ENCODE measurements at places on chromosomes 11 and 22.
A peak's percentile ranks its signal among the peaks of the same experiment; 100 is the strongest.

DNA sequence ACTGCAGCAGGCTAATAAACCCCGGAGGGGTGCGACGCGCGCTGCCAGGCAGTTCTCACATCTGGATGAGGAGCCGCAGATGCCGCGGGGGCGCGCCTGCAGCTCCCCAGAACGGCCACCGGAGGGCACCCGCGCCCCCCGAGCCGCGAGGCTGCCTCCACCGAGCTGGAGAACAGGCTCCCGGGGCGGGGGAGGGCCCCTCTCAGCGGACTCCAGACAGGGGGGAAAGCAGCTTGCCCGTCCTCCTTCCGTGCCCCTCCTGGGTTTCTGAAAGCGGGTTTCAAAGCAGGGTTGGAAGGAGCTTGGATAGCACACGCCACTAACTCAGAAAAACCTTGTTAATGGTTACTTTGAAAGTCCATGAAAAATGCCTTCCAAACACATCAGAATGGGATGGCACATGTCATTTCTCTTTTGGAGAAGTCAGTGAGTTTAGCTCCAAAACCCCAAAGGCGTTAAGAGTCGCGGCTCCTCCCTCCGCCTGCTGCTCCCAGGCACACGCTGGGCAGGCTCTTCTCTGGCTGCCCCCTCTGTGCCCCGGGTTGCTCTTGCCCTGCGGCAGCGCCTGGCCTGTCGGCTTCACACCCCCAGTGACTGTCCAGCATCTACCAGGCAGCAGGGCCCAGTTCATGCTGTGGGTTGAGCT lies 317.8 kb downstream of the NTM start:
- DNase-seq = peak; percentile 21

- DNase-seq = no peak
Measured at GRCh38 chr11:71294846-71295600, 42.6 kb upstream of the SHANK2 start.

GRCh38 chr11:7692426-7692825 lies 13.9 kb downstream of the OVCH2 start:
- DNase-seq = no peak

DNA sequence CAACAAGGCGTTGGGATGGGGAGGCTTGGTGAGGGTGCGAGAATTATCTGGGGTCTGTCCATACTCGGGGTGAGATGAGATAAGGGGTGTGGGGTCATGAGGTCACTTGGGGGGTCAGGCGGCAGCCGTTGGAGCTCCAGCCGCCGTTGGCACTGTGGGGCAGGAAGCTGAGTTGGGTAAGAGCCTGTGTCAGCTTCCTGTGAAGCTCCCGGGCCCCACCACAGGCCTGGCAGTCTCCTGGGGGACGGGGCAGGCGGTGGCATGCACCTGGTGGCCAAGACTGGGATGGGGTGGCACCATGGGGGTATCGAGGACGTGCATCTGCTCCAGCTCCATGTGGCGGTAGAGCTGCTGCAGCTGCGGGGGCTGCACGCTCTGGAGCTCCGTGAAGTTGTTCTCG lies 7.1 kb upstream of the MYBPC3 start:
- no peak for DNase-seq

DNA sequence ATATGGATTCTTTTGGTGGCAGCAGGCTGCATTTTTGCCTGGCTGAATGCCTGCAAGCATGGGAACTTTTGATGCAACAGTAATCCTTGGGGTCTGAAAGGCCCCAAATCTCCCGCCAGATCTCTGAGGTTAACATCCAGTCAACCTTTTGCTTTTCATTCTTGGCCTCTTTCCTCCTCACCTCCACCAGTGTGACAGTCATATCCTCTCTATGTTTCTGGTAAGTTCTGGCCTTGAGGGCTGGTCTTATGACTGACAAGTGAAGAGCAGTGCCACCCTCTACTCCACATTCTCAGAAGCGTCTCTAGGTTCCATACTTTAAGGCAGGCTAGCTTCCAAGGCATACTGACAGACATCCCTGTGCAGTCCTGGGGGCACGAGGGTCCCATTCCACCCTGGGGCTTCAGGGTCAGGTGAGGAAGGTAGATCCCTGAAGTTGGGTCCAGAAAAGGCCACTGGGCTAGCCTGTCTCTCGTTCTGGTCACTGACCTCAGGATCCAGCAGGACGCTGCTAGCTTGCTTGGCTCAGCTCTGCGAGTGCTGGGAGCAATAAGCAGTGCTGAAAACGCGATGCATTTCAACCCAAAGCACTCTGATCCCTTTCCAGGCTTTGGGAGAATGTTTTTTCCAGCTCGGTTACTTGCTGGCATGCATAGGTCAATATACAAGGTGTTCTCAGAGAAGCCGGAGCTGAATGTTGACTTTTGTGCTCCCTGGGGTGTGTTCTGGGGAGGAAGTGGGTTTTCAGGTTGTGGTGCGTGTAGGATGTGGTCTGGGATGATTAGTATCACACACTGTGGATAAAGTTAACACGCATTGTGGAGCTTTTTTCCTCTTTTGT lies 75.2 kb downstream of the PTPRJ start:
- no peak for DNase-seq

- no peak for DNase-seq
Measured at GRCh38 chr11:788953-789940, 643 bp downstream of the CEND1 start.

- DNase-seq = no peak
Measured at GRCh38 chr22:28780296-28780695, 7.8 kb downstream of the CCDC117 start.

GRCh38 chr22:43852573-43853327 lies 9.6 kb downstream of the SULT4A1 start:
- DNase-seq = no peak

DNA sequence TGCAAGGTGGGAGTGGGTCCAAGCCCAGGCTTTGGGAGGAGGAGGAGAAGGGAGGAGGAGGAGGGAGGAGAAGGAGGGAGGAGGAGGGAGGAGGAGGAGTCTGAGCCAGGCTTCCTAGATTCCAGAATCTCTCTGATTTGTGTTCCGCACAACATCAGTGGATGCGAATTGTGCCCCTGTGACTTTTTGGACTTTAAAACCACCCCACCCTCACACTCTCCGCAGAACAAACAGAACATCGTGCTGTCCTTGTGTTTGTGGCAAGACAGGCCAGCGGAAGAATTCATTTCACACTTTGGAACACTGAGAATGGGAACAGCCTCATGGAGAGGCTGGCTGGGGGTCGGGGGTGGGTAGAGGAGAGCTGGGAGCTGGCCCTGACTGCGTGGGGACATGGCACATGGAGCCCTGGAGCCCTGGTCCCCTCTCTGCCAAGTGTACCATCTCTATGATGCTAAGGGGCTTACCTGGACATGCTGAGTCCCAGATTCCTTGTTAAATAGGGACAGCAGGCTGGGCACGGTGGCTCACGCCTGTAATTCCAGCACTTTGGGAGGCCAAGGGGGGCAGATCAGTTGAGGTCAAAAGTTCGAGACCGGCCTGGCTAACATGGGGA lies 16.4 kb upstream of the SHANK2 start:
- DNase-seq = no peak

GRCh38 chr22:19430890-19431541 lies 517 bp downstream of the HIRA start:
- no peak for DNase-seq
